HAP-1 (cell line): ENCODE measurements at places on chromosomes 4 and X.

DNA sequence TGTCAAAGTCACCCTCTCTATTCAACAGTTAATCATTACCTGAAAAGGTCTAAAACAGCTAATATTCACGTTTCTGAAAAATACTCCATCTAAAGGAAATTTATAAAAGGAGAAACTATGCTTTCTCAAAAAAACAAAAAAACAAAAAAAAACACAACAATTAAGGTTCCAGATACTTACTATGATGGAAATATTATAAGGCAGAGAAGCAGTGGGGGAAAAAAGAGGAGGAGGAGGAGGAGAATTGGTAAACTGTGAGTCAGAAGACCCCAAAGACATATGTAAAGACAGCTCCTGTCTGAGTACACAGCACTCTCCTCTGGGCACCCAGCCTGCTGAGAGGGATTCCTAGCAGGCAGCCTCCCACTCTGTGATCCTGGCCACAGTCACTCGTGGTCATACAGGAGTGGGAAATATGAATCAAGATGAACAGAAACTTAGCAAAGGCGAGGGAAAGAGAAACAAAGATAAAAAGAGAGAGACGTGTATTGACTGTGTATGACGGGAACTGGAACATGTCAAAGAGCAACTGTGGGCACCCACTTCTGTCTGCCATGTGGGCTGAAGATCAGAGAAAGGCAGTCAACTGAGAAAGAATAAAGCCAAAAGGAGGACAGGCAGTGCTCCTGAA, 12.5 kb downstream of the KLHL15 start:
- no peak for DNase-seq

GRCh38 chr4:125225806-125226205, 88.9 kb upstream of the FAT4 start:
- DNase-seq: no peak

- no peak for DNase-seq
Measured at GRCh38 chrX:31323658-31324057, 251.8 kb upstream of the FTHL17 start.

DNA sequence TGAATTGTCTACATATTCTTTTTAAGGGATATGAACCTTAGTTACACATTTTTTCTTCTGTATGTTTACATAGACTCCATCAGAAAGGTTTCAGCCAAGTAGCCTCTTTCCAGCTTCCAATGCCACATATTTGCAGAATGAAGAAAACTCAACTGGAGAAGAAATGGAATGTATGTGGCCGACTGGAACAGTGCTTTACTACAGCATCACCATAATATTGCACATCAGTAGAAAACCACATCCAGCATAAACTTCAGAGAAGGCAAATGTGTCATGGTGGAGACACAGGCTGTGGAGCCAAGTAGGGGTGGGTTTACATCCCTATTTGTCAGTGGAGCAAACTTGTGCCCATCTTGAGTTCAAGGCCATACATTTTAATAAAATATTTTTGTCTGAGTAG, 204.8 kb upstream of the LDB2 start:
- no peak for DNase-seq

- peak; percentile 93 for DNase-seq
Measured at GRCh38 chr4:170259631-170260153, 169.9 kb upstream of the AADAT start.

DNA sequence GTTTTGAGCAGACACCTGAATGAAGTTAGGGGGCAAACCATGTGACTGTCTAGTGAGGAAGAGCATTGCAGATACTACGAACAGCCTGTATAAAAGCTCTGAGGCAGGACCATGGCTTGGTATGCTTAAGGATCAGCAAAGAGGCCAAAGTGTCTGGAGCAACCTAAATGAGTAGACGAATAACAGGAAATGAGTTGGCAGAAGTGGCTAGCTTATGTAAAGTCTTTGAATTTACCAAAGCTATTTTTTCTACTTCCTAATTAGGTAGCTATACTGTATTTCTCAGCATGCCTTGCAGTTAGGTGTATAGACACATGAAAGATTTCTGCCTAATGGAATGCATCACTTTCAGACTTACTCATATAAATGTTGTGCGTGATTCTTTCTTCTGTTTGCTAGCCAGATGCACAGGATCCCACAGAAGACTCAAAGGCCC, 9.3 kb upstream of the GPRIN3 start:
- no peak for DNase-seq

- DNase-seq: no peak
Measured at GRCh38 chr4:5572751-5573150, 135.6 kb downstream of the EVC2 start.

GRCh38 chrX:139881130-139881529, 51.7 kb downstream of the ATP11C start:
- DNase-seq: no peak

DNA sequence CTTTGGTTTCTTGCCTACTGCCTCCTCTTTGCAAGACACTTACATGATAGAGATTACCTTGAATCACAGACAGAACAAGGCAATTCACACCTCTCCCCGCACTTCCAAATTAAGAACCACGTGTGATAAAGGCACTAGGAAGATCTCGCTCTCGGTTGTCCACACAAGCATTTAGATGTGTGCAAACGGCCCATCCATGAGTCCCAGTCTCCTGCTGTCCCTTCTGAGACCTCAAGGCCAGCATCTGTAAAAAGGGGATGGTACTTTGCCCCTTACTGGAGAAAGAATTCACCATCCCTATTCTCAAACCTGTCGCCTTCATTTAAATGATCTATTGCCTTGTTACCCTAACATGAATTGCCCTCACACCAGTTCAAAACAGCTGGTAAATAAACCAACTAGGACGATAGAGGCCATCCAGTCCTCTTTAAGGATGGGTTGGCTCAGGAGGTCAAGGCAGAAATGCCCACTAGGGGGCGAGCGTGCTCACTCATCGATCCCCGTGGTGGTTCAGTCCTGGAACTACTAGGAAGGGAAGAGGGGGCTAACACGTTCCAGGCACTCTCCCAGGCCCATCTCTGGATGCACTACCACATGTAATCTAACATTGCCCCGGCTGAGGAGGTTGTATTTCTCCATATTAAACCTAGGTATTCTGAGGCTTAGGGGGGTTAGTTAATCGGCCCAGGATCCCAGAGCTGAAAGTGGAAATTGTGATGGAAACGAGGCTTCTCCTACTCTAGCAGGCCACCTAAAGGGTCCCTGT, 95.8 kb downstream of the DHX15 start:
- DNase-seq: peak; percentile 54

GRCh38 chr4:112860830-112861690, 188.4 kb upstream of the ANK2 start:
- DNase-seq: peak; percentile 92

DNA sequence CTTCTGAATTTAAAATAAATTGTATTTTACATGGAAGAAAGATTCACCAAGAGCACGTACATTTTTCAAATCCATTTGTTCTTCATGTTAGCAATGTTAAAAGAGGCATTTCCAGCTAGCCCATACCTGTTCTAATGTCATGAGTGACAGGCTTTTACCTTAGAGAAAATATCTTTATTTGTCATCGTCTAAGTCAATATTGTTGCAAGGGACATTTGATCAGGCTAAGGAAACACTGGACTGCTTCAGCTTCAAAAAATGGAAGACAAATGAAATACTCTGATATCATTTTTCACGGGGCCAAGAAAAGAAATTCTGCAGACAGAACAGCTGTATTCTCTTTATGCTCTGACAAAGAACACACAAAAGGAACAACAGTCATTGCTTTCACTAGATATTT, 207.7 kb downstream of the RCHY1 start:
- no peak for DNase-seq

- no peak for DNase-seq
Measured at GRCh38 chr4:89708903-89709421, 128.0 kb downstream of the SNCA start.

GRCh38 chr4:180993244-180993836, 1249.9 kb upstream of the TENM3 start:
- peak; percentile 29 for DNase-seq

DNA sequence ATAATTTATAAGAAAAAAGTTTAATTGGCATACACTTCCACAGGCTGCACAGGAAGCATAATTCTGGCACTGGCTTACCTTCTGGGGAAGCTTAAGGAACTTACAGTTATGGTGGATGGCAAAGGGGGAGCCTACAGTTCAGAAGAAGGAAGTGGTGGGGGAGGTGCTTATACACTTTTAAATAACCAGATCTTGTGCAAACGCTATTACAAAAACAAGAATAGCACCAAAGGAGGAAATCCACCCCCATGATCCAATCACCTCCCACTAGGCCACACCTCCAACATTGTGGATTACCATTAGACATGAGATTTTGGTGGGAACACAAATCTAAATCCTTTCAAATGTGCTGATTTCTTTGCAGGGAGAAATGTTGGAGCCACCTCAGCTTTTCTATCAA, 287.7 kb downstream of the CPXCR1 start:
- DNase-seq: no peak

GRCh38 chr4:153471698-153472093, 5.5 kb downstream of the TMEM131L start:
- no peak for DNase-seq

- no peak for DNase-seq
Measured at GRCh38 chr4:119615068-119615719, 13.4 kb downstream of the PDE5A start.

GRCh38 chr4:65646136-65646535, 24.2 kb downstream of the EPHA5 start:
- DNase-seq: no peak

GRCh38 chrX:102712981-102713625, 855 bp downstream of the GPRASP2 start:
- peak; percentile 80 for DNase-seq

GRCh38 chr4:141348125-141348524, 127.4 kb downstream of the ZNF330 start:
- DNase-seq: no peak

GRCh38 chr4:8697826-8698225, 105.3 kb downstream of the CPZ start:
- no peak for DNase-seq

GRCh38 chr4:129806986-129807385, 711.0 kb downstream of the C4orf33 start:
- no peak for DNase-seq

DNA sequence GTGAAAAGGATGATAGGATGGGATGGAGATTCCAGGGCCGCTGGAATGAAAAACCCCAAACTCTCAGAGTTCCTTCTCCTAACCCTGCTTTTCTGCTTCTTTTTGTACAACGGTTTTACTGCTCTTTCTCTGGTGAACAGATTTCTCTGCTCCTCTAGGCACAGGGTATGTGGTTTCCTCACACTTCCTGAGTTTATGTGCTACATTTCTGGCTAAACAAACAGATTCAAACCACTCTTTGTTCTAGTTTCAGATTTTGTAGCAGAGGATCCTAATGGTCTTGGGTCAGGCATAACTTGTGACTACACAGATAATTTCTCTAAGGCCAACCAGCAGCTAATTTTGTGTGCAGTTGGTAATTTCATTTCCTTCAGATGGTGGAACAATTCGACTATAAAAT, 52.6 kb downstream of the OSTC start:
- no peak for DNase-seq

DNA sequence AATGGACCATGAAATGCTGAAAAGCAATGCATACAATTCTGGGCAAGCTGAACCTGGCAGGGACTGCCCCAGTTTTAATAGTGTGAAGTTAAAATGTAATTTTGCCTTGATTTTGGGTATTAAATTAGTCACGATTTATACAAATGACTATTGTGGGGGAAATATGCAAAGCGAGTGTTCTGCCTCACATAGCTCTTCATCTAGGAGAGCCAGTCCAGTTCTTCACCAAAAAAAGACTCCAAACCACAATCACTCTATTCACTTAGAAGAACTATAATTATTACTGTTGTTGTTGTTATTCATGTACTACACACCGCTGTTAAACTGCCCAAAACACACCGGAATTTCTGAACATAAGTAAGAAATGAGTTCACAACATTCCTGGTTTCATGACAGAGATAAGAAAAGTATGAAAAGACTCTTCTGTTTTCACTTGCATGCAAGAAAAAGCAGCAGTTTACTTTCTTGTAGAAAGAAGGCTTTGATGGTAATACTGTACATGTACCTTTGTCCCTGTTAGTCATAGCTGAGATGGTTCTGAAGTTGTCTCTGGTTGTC, 101.9 kb downstream of the QRFPR start:
- no peak for DNase-seq
